Epithelial cell of proximal tubule (primary cell): ENCODE measurements at places on chromosomes 11 and 22.

DNA sequence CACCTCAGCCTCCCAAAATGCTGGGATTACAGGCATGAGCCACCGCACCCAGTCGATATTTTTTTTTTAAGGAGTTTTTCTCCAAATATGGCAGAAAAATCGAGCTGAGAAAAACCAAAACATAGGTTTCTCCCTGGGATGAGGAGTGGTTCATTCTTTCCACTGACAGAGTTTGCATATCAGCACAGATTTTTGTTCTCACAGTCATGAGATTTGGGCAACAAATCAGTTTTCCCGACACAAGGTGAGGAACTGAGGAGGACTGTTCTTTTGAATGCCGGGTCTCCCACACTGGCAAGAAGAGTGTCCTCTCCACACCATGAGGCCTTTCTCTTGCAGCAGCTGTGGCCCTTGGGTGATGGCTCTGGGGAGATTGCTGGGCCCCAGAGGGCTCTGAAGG, 3.8 kb upstream of the EHD1 start:
- no peak for DNase-seq

- no peak for DNase-seq
Observed at GRCh38 chr22:22865311-22866072, 22.1 kb upstream of the IGLL5 start.

DNA sequence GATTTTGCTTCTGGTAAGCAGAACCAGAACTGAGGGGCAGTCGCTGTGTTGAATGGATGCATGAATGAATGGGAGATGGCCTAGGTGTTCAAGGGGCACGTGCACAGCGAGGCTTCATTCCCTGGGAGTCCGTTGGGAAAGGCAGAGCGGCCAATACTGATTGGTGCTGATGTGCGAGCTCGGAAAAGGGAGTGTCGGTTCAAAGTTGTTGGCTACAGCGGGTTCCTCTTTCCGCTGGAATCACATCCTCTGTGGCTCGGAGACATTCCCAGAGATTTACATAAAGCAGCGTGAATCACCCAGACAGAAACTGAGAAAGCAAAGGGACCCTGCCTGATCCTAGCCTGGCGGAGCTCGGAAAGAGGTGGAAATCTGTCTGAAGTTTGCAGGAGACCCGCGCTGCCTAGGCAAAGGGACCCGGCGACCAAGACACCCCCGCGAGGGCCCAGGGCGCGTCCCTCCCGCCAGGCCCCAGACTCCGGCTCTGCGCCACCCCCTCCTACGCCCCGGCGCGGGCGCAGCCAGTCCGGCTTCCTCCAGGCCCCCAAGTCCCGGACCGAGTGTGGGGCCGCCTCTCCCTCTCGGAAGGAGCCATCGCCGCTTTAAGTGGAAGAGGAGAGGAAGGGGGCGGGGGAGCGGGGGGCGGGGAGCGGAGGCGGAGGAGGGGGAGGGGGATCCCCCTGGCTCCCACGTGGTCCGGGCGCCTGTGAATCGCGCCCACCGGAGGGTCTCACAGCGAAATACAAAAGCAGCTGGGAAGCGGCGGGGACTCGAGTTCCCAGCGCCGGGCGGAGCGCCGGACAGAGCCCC, at the start of gene FJX1:
FJX1 (plus strand) TSS at position 774 of the 810 bp plus-strand sequence. CDS start 177 bp downstream, outside the sequence.
- DNase-seq = no peak

DNA sequence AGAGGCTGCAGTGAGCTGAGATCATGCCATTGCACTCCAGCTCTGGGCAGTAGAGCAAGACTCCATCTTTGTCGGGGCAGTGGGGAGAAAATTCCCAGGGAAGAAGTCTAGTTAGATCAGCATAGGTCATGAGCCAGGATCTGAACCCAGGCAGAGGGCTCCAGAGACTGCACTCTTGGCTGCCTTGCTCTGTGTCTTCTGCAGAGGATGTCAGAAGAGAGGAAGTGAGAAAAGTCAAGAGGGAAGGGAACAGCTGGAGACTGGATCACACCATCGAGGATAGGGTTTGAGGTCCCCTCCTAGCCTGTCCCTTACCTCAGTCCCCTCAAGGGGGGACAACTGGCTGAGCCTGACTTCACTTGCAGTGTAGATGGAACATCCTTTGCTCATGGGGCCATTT, 5.8 kb downstream of the MYOD1 start:
- no peak for DNase-seq

GRCh38 chr11:16169956-16170847, 186.1 kb downstream of the SOX6 start:
- no peak for DNase-seq

- no peak for DNase-seq
Observed at GRCh38 chr11:737366-737765, 9.9 kb upstream of the TALDO1 start.

DNA sequence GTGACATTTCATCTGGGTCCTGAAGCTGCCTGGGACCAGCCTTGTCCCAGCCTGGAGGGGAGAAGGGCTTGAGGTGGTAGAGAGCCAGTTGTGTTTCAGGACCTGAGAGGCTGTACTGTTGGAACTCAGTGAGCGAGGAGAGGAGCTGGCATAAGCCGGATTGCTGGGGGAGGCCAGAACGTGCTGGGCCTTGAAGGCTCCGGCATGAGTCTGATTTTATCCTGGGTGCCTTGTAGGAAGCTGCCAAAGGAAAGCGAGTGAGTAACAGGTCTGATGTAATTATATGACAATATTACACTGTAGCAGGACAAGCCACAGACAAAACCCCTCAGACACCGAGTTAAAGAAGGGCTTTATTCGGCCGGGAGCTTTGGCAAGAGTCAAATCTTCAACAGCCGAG, 17.2 kb downstream of the AP2A2 start:
- peak; percentile 39 for DNase-seq

DNA sequence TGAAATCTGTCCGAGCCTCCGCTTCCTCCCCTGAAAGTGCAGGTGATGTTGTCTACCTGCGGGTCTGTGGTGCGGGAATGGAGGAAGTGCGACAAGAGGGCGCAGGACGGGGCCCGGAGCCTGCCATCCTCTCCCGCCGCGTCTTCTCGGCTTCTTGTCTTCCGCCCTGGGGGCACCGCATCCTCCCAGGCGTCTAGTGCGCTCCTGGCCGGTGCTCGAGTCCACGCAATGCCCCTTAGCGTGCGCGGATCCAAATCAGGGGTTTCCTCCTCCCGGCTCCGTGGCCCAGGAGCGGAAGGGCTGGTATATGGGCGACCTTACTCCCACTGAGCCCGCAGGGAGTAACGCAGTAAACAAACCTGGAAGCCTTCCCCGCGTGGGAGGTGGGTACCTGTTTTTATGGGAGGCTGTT, 405 bp downstream of the SFI1 start:
- no peak for DNase-seq

GRCh38 chr11:13140873-13141655, 131.9 kb downstream of the RASSF10 start:
- DNase-seq = no peak

- no peak for DNase-seq
Observed at GRCh38 chr11:101010899-101011298, 118.7 kb downstream of the PGR start.

DNA sequence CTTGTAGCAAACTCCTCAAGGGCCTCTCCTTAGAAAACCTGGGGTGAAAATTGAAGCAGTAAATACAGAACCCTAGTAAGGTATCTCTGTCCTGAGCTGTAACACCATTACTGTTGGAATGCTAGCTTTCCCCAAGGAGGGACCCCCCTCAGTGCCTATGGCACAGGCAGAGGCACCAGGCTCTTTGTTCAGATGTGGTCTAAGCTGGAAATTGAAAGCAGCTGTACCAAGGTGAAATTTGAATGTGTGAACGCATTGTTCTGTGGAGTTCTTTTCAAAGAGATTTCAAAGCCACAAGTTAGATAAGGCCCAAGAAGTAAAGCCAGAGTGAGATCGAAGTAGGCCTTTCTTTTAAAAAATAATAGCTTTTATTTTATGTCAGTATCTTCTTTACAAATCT, 71.9 kb upstream of the HORMAD2 start:
- DNase-seq = no peak

- no peak for DNase-seq
Observed at GRCh38 chr11:95501761-95502266, 270.8 kb upstream of the SESN3 start.

DNA sequence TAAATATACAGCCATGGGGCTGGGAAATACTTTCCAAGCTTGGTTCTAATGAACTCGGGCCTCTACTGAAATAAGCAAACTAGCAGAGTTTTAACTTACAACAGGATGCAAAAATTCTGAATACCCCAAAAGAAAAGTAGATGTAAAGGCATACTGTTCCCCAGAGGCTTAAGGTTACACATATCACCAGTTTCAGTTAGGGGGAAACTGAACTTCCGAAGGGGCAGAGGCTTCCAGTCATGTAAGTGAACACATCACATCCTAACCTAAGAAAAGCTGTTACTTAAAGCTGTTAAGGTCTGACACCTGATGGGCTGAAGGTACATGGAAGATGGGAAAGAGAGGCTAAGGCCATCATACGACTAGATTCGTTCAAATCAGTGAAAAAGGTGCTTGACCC, 2.3 kb downstream of the GAB2 start:
- DNase-seq = no peak

DNA sequence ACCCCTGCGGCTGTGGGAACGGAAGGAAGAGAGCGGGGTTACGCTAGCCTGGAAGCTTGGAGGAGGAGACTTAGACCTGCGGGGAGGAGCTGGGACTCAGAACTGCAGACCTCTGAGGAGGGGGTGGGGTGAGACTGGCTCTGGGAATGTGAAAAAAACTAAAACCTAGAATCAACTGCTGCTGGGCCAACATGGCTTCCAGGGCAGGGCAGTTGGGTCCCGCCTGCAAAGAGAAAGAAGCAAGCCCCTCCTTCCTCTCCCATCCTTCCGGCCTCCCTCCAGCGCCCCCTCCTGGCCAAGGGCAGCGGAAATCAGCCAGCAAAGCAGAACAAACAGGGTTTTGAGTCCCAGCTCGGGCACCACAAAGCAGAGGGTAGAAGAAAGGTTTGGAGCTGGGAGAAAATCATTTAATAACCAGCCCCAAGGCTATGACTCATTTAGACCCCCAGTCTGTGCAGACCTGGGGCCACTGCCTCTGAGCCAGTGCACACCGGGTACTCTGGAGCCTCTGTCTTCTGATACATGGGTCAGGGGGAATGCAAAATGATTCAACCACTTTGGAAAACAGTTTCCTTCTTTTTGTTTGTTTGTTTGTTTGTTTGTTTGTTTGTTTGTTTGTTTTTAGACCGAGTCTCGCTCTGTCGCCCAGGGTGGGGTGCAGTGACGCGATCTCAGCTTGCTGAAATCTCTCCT, 7.3 kb upstream of the NCF4 start:
- DNase-seq = no peak

GRCh38 chr11:72348250-72348649, 86.1 kb downstream of the CLPB start:
- DNase-seq = no peak

GRCh38 chr11:12734625-12735024, 60.4 kb downstream of the TEAD1 start:
- DNase-seq = no peak

DNA sequence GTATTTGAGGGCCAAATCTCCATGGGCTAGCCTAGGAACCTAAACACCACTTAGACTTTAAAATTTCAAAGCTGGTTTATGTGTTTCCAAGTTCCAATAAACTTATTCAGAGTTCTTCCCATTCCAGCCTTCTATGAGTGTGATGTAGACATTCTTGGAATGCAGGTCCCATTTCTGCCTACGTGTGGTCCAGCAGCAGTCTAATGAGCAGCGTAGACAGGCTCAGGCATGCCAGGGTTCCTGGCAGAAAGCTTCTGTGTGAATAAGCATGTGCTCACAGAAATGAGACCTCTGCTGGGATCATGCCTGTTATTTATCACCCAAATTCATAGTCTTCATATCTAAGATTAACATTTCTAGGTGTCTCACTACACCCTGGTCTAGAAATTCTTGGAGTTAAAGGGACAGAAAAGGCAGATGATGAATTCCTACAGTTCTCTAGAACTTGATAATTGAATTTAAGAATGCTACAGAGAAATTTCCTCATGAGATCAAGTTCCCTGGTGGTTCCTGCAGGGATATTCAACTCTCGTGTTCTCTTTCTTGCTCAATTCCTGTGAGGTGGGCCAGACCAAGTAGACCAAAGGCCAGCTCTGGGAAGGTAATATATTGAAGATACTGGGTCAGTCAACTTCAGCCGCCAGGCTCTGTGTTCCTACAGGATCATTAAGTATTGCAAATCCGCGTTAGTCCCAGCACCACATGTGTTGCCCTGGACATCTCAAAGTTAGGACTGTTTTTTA, 17.6 kb downstream of the RNF185 start:
- peak; percentile 76 for DNase-seq

DNA sequence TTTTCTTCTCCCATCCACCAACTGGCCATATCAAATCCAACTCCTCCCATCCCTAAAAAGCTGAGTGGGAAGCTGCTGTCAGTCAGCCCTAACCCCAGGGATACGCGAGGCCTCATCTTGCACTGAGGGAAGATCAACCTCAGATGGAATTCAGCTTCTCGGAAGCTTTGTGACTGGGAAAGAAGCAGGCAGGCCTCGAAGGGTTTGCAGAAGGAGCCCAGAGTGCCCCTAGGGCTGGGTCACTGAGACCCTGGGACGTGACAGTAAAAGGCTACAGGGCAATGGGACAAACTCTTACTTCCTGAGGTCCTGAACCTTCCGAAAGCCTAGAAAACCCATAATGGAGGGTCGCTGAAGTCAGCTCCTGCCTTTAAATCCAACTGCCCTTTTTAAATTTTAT, 34.4 kb upstream of the NNMT start:
- no peak for DNase-seq

DNA sequence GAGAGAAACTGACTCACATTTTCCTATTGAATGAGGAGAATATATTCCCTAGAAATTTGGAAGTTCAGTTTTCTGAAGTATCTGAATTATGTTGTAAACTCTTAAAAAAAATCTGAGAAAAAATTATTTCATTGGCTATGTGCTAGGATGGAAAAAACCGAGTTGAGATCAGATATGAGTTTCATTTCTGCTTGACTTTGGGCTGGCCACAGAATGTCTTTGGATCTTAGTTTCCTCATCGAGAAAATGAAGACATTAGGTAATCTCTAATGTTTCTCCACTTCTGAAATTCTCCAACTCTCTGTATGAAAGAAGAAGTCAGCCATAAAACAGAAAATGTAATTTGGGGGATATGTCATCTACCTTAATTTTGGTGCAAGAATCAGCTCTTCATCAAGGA, 28.8 kb downstream of the SLN start:
- no peak for DNase-seq

GRCh38 chr11:85718991-85719807, 33.2 kb upstream of the CCDC89 start:
- peak; percentile 98 for DNase-seq

DNA sequence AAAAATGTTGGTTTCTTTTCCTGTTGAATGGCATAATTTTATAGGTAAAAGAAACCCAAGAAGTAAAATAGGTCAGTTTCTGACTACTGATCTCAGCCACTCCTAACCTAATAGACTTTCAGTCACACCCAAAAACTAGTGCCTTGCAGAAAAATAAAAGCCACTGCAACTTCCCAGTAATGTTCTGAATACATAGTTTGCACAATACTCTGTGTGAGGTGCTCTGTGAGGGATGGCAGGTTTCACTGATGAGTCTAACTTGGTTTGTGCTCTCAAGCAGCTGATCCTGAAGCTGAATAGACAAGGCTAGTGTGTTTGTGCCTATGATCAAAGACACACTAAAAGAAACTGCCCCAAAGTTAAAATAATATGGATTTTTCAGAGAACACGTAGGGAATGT, 758.3 kb downstream of the NELL1 start:
- DNase-seq = no peak

GRCh38 chr11:61756452-61757212, 4.2 kb downstream of the MYRF start:
- DNase-seq = no peak
